ENCODE measurements at places on chromosomes 16 and 17.

DNA sequence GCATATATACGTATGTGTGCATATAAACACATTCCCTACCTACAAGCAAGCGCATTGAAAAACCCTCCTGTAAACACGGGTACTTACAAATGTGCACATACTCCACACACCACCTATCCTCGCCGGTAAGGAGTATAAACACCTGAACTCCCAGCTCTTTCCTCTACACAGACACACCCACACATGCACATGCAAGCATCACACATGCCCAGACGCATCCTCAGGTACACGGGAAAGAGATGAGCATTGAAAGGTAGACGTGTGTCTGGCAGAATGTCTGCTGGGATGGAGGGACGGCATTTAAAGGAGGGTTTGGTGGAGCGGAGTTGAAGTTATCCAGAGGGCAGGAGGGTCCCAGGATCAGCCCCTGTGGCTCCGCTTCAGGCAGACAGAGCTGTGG is 4.7 kb upstream of the SMTNL2 start:
- no peak for DNase-seq

GRCh38 chr16:24771779-24772157 is 42.3 kb downstream of the TNRC6A start:
- DNase-seq = no peak

GRCh38 chr17:20284022-20284421 is 183.3 kb downstream of the LGALS9B start:
- no peak for DNase-seq

- DNase-seq = no peak
Observed at GRCh38 chr17:64006361-64007088, 8.4 kb downstream of the PRR29 start.

GRCh38 chr16:73015612-73016487 is 32.1 kb downstream of the ZFHX3 start:
- no peak for DNase-seq

DNA sequence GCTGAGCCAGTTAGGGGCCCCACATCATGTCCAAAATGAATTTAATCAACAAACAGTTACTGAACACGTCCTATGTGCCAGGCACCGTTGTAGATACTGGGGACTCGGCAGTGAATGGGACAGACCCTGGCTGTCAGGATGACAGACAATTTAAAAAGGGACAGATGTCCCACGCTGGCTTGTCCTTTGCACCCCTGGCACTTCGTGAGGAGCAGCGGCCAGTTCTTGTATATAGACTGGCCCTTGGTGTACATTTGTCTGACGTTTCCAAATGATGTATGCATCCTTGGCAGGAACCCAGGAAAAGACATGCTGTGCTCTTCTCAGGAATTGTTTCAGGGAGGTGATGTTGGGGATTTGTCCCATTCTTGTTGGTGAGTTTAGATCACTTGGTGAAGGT is 21.1 kb downstream of the IL4R start:
- DNase-seq = no peak

DNA sequence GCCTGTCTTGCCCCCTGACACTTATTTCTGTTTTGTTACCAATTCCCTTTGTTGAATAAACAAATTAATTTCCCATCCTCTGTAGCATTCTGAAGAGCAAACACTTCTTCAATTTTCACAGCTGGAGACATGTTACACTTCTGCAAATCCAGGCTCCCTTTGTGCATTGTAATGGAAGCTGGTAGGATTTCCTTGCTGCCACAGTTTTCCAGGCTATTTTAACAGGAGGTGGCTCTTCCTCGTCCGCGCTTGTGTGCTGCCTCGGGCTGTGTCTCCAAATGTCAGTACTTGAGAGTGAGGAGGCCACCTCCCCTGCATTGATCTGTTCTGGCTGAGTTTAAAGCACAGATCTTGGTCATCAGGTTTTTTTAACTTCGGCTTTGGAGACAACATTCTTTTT is 40.0 kb downstream of the SOST start:
- no peak for DNase-seq

- no peak for DNase-seq
Observed at GRCh38 chr17:56489980-56490379, 103.5 kb upstream of the NOG start.

GRCh38 chr16:27899736-27900135 is 163.8 kb downstream of the GSG1L start:
- no peak for DNase-seq

- no peak for DNase-seq
Observed at GRCh38 chr16:73214825-73215677, 167.1 kb upstream of the ZFHX3 start.

GRCh38 chr17:2452216-2452750 is 51.4 kb upstream of the MNT start:
- no peak for DNase-seq

DNA sequence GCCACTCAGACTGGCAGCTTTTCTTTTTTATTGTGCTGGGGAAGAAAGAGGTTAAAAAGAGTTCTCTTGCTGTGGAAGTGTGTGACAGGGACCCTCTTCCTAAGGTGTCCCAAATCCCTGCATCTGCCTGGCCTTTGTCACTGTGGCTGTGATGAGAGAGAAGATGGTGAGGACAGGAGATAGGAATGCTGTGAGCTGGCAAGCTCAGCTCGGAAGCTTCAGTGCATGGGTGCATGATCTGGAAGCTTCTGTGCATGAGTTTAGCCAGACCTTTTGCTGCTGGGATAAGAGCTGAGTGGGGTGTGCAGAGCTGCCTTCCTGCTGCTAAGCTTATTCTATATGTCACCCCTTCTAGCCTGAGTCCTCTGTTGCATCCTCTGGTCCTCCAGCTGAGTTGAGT is 103.3 kb upstream of the CACNG3 start:
- DNase-seq = no peak

DNA sequence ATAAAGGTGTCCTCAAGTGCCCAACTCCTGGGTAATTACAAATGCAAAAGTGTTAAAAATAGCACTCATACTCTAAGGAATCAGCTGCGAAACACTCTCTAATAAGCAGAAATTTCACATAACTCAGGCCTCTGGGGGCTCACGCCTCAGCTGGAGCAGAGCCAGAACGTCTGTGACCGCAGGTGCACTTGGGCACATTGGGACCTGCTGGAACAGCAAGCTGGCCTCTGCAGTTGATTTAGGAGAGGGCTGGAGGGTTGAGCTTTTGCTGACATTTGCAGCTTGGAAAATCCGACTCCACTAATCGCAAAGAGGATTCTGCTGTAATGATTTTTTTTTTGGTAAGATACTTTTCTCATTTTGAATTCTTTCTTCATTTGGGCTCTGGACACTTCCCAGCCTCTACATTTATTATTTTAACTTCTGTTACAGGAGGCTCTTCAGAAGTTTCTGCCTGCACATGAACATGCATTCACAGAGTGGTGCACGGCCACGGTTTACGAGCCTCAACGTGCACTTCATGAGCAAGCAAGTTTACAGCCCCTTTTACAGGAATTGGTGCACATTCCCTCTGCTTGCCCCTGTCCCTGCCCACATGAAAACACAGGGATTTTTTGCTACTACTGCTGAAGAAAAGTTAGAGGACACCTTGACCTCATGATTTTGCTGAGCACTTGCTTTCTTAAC is 4.1 kb upstream of the SNTB2 start:
- DNase-seq = no peak

DNA sequence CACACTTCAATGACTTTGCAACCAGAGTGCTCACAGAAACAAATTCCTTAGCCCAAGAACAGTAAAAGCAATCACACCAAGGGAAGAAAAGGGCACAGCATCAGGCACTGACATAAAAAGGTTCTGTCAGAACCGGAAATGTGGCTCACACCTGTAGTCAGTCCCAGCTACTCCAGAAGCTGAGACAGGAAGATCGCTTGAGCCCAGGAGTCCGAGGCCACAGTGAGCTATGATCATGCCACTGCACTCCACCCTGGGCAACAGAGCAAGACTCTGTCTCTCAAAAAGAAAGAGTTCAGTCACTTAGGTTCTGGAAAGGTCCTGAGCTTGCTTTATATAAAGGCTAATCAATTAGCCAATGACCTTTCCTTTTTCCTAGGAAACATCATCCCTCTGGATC is 22.7 kb downstream of the YWHAE start:
- no peak for DNase-seq

DNA sequence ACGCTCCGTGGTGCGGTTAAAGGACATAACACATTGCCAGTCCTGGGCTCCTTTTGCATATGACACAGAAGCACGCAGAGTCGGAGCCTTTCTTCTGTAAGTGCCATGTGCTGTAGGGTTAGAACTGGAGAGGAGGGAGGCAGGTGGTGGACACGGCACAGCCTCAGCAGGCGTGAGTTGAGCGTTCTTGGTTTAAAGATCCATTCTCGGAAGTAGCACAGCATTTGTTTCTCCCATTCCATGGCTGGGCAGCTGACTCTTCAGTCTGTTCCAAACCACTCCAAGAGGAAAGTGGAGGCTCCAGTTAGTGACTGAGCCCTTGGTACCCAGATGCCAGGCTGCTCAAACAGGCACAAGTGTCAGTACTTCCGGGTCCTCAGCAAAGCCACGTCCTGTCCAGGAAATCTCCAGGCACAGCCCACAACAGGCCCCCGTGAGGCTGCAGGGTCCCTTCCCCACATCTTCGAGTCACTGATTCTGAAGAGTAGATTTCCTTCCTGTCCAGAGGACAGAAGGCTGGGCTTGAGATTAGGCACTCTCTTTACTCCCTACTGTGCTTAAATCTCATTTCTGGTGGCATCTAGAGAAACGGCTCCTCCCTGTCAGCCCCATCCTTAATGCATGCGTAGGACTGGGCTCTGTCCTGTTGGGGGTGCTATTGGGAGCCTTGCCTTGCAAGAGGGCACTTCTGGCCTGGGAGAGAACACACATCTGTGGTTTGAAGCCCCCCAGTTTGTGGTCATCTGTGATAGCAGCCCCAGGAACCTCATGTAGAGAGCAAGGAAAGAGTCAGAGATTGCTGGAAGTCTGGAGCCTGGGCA is 39.6 kb upstream of the NAT9 start:
- no peak for DNase-seq
